ENCODE measurements at places on chromosomes 2 and 18. TPM values are rescaled to one million over a fixed set of nuclear protein-coding genes. Genes with fewer than 3 reads are reported as not detected.

- DNase-seq: no peak
Observed at GRCh38 chr2:180004731-180005130, 2.4 kb downstream of the CWC22 start.

- DNase-seq: no peak
Observed at GRCh38 chr2:12776521-12776961, 59.8 kb downstream of the TRIB2 start.

- DNase-seq: no peak
Observed at GRCh38 chr2:113160962-113161361, 12.8 kb upstream of the PSD4 start.

DNA sequence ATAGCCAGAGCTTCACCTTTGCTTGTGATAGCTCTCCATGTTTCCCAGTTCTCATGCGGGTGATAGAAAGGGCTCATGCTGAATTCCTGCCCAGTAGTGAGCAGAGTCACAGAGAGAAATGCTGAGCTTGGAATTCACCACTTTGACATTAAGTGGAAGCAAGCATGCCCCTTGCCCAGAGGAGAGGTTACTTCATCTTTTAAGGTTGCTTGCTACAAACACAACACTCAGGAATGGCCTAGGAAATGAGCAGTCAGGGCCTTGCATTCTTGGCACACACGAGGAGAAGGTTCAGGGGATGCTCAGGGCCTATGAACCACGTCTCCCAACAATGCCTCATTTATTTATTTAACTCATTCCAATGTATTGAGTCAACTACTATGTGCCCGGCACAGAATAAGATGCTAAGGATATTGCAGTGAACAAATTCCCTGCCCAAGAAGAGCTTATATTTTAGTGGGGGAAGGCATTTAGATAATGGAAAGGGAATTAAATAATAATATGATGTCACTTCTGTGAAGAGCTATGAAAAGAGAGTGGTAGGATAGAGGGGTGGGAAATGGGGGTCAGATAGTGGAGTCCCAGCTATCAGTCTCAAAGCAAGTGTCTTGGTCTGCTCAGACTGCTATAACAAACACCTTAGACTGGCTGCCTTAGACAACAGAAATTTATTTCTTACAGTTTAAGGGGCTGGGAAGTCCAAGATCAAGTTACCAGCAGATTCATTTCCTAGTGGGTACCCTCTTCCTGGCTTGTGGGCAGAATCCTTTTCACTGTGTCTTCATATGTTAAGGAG is 42.1 kb downstream of the DDX18 start:
- DNase-seq: no peak

DNA sequence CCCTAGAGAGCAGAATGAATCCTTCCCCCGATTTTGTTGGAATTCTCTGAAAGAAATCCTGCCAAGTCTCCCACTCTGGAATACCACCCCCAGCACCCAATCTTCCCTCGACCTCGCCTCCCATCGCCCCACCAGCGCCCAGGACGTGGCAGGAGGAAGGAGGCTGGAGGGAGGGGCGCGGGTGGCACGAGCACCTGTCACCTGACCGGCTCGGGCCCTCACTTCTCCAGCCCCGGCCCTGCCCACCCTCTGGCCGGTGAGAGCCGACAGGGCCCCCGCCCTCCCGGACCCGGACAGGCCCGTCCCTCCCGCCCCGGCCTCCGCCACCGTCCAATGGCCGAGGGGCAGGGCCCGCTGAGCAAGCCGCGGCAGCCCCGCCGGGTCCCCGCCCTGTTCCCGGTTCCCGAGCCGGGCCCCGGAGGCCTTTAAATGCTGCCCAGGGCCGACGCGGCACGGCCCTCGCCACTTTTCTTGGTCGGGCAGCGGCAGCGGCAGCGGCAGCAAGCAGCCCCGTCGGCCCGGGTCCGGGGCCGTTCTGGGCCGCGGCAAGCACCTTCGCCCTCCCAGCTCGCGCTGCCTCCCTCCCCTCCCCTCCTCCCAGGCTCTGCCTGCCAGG is at the start of gene LGALSL:
LGALSL (plus strand) TSS at position 393 of the 616 bp plus-strand sequence. CDS start 384 bp downstream, outside the sequence.
- peak; percentile 86 for DNase-seq

SPATA3 gene
- not detected for total RNA-seq

CCDC121 gene
- total RNA-seq: 3.6 TPM

DNA sequence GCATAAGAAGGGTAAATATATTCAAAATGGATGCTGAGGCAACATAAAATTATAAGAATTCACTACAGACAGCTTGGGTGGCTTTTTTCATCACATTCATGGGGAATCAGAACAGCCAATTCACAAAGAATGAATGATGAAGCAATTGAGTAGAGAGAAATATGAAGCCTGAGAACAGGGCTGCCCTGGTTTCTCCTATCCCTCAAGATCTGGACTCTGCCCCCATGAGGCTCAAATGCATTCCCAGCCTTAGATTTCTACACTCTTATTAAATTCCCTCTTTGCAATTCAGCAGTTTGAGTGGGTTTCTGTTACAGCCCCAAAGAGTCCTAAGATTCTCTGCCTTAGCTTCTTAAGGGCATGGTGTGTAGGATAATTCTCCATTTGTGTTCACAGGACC is 172.5 kb downstream of the MAIP1 start:
- no peak for DNase-seq

DNA sequence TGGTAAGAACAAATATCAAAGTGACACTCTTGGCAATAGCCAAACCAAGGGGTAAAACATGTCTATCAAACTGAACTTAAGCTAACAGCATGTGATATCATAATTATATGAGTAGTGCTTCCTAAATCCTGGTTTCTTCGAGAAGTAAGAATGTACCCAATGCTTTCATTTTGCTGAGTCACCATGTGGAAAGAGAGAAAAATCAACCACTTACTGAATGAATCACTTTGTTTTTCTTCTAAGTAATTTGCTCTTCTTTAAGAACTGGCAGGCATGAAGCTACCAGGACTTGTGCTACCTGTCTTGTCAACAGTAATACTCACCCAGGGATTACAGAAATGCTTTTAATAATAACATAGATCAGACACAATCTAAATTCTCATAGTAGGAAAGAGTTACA is 19.0 kb upstream of the DUSP19 start:
- DNase-seq: no peak

- DNase-seq: no peak
Observed at GRCh38 chr2:204074456-204074855, 137.9 kb downstream of the ICOS start.

- no peak for DNase-seq
Observed at GRCh38 chr2:169892951-169893350, 65.7 kb downstream of the UBR3 start.

MERTK gene
- 29.7 TPM for total RNA-seq

GRCh38 chr2:163834841-163835240 is 99.0 kb upstream of the FIGN start:
- DNase-seq: no peak
